ENCODE measurements at places on chromosomes 12 and 14.

GRCh38 chr14:104288272-104288671, 149.9 kb downstream of the KIF26A start:
- DNase-seq, result no peak

- no peak for DNase-seq
Measured at GRCh38 chr12:58873496-58873895, 46.8 kb downstream of the LRIG3 start.

GRCh38 chr14:36013483-36013882, 163.0 kb downstream of the PTCSC3 start:
- DNase-seq, result no peak

- DNase-seq, result no peak
Measured at GRCh38 chr14:77989441-77989991, 180.7 kb upstream of the NRXN3 start.

DNA sequence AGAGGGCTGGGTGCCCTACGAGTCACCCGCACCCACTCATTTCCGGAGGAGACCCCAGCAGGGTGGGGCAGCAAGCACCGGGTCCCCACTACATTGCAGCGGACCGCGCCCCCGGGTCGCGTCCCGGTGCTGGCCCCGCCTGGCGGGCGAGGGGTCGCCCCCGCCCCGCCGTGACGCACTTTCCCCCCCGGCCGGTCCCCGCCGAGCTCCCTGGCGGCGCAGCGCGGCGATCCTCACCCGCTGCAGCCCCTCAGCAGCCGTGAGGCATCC, 106.1 kb downstream of the PRICKLE1 start:
- DNase-seq, result no peak

DNA sequence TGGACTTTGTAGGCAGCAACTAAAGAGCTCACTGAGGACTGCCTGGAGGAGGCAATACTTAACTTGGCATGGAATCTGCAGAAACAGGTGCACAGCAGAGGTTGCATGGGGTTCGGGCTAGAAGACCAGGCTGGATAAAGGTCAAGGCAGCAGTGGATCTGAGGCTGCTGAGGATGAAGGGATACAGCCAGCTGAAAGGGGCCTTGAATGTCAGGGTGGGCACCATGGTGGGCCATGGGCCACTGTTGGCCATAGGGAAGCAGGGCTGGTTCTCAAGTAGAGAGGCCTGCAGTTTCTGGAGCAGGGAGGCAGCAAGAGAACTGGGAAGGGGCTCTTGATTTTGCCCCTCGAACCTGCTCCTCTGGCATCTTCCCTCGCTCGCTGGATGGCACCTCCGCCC, 55.5 kb downstream of the C14orf132 start:
- no peak for DNase-seq

GRCh38 chr12:98418357-98419075, 96.9 kb upstream of the TMPO start:
- DNase-seq, result peak; percentile 94

GRCh38 chr12:72075401-72075800, 136.8 kb downstream of the TPH2 start:
- no peak for DNase-seq

DNA sequence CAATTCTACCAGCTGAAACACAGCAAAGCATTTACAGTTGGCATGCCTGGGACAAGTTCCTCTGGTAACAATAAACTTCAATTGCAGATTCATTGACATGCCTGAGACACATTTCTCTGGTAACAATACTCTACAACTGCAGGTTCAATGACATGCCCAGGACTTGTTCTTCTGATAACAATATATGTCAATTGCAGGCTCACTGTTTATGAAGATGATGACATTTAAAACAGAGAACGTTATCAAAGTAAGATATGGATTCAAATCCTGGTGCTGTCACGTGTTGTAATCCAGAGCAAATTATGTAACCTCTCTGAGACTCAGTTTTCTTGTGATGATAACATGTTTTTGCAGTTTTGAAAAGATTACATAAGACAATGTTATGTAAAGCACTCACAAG, 20.5 kb downstream of the KITLG start:
- no peak for DNase-seq

DNA sequence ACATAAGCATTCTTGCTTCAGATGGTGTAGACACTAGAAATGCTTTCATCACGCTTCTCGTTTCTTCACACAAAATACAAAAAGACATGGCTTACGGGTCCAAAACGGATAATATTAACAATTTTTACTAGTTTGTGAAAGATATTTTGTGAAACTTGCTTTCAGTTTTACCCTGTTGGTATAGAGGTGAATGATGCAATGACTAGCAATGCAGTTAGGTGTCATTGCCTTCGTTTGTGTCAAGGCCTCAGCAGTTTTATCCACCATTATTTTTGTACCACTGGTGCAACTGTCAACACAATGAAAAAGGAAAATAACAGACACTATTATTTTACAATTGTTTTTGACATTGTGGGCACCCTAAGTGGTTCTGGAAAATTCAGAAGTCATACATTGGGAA, 323.0 kb downstream of the FLRT2 start:
- DNase-seq, result peak; percentile 21

DNA sequence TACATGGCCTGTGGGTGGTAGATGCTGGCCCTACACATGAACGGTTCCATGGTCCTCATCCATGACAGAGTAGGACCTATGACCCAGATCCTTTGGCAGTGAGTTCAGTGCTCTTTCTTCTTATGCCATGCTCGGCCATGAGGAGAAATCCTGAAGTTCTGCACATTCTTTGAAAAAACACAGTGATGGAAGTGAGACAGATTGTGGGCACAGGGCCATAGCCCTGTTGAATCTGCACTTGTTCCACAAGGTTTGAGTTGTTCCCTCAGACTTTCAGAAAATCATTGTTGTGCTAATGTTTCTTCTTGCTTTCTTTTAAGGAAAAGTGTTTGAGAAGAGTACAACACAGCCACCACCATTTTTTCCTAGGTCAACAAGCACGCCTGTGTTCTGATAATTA, 180.0 kb downstream of the C12orf75 start:
- DNase-seq, result no peak

DNA sequence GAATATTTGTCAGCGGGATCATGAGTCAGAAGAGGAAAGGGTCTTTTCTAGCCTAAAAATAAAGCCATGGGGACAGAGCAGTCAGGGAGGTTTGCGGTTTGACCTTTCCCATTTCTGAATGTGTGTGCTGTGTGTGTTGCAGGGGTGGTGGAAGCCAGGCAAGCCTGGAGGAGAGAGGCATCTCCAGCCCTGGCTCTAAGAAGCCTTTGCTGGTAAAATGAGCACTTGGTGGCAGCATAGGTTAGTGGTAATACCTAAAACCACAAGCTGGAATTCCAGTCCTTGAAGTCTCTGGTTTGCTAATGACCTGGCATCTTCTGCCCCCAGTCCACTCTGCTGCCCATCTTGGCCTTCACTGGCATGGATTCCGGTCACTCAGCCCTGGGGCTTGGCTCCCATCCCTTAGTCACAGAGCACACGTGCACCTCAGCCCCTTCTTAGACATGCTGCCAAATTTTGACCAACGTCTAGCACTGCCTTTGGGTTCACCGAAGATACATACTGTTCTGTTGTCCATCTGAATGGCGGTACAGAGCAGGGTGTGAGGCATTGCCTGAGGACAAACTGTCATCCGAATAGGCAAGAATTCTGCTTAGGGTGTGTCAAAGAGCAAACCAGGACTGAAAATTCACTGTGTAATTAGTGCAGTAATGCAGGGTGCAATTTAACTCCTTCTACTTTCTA, 52.7 kb downstream of the KCNA5 start:
- DNase-seq, result no peak

- DNase-seq, result no peak
Measured at GRCh38 chr14:63267171-63267570, 51.6 kb downstream of the GPHB5 start.

GRCh38 chr14:56115976-56116893, 2.0 kb upstream of the PELI2 start:
- no peak for DNase-seq

GRCh38 chr14:85417396-85417795, 112.5 kb upstream of the FLRT2 start:
- DNase-seq, result no peak

DNA sequence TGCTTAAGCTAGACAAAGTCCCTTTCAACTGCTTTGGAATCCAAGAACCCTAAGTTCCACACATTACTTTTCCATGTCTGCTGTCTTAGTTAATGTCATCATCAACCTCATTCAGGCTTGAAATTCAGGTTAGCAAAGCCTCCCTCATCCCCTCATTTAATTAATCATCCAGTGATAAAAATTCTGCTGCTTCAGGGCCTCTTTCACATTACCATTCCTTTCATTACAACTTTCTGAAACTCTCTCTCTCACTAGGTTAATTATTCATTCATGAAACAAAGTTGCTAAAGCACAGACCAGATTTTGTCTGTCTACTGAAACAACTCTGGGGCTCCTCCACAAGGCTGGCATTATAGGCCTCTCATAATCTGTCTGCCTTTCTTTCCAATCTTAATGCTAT, 9.4 kb upstream of the VTI1B start:
- no peak for DNase-seq

- DNase-seq, result no peak
Measured at GRCh38 chr14:89996963-89997362, 41.2 kb downstream of the TDP1 start.

- DNase-seq, result no peak
Measured at GRCh38 chr14:104477117-104477623, 102.4 kb upstream of the C14orf180 start.

GRCh38 chr12:124603831-124604251, 36.4 kb upstream of the NCOR2 start:
- DNase-seq, result no peak

- no peak for DNase-seq
Measured at GRCh38 chr14:77657280-77657679, 40.8 kb upstream of the SPTLC2 start.

- DNase-seq, result no peak
Measured at GRCh38 chr14:97543221-97543620, 746.0 kb downstream of the VRK1 start.

GRCh38 chr12:96981911-96982310, 74.9 kb downstream of the NEDD1 start:
- DNase-seq, result no peak

- no peak for DNase-seq
Measured at GRCh38 chr12:7161327-7161726, 28.2 kb upstream of the PEX5 start.

- no peak for DNase-seq
Measured at GRCh38 chr12:103779410-103780092, 61.5 kb downstream of the NT5DC3 start.

DNA sequence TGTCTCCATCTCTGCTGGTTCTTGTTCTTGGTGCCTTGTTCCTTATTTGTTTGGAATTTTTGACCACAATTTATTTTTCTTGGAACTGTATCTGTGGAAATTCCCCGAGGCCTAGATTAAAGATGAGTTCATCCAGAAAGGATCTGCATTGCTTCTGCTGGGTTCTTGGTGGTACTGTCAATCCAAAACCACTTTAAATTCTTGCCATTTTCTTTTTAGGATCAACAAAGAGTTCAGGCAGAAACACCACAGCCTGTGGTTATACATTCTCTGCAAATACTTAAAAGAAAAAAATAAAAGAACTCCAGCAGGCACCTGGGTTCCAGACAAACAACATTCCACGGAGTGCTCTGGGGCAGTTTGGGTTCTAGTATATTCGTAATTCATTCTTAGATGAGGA, 6.0 kb upstream of the VAMP1 start:
- DNase-seq, result no peak

- no peak for DNase-seq
Measured at GRCh38 chr12:81021131-81021748, 56.6 kb upstream of the ACSS3 start.

GRCh38 chr12:56010111-56010570, 10.7 kb upstream of the IKZF4 start:
- DNase-seq, result no peak

DNA sequence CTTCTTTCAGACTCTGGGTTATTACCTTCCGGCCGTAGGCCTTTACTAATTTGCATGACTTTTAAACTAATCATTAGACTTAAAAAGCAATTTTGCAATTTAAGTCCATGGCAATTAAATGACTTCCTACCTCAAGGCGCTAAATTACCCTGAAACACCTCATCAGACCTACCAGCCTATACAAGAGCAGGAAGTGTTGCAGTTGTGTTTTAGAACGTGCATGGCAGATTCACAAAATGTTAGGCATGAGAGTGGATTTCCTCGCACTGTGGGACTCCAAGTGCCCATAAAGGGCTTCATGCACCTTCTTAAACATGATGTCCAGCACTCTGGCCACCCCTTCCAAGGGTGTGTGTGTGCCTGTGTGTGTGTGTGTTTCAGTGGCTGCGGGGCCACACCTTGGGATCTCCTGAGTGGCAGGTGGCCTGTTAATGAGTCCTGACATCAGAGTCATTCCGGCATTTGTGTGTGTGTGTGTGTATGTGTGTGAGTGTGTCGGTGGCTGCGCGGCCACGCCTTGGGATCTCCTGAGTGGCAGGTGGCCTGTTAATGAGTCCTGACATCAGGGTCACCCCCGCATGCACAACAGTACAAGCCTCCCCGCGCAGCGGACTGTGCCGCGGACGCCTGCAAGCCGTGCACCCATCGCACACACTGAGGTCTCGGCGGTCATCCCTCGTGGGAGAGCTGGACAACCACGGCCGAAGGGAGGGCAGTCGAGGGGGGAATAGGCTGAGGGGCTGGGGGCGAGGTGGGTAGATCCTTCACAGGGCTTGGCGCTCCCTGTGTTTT, 900 bp downstream of the C2CD5 start:
- DNase-seq, result no peak

DNA sequence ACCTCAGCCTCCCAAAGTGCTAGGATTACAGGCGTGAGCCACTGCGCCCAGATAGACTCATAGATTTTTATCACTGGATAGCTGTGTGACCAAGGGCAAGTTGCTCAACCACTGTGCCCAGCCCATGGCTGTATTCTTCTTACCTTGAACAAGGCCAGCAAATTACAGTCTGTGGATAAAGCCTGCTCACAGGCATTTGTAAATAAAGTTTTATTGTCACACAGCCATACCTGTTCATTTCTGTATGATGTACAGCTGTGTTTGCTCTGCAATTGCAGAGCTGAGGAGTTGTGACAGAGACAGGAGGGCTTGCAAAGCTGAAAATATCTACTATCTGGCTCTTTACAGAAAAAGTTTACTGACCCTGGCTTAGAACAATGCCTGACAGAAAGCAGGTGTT, 35.2 kb upstream of the LHX5 start:
- DNase-seq, result no peak

GRCh38 chr14:80404413-80404812, 193.1 kb upstream of the DIO2 start:
- no peak for DNase-seq

GRCh38 chr14:102140027-102140749, 491 bp downstream of the WDR20 start:
- DNase-seq, result no peak

GRCh38 chr14:32017587-32017986, 59.5 kb upstream of the ARHGAP5 start:
- no peak for DNase-seq

DNA sequence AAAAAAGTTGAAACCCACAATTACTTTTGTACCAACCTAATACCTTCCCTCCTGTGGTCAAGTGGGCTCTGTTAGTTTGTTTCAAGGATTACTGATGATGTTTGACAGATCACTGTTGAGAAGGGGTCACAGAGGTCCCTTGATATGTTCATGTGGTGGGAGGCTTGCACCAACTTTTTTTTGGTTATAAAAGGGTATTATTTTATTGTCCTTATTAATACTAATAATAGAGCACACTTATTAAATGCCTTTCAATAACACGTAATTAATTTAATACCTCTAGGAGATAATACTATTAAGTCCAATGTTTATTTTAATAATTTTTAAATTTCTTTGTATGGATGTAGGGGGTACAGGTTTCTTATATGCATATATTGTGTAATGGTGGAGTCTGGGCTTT, 4.4 kb downstream of the UBE3B start:
- no peak for DNase-seq

GRCh38 chr14:101096551-101096950, 193.0 kb upstream of the RTL1 start:
- no peak for DNase-seq

Data from fibroblast of the conjunctiva (primary cell).